ENCODE measurements at places on chromosomes 1 and 21. TPM values are rescaled to one million over a fixed set of nuclear protein-coding genes. Genes with fewer than 3 reads are reported as not detected.

The MGST3 gene
- 183 TPM for total RNA-seq

The MRPL39 gene
- 7.6 TPM for total RNA-seq

The NECTIN4 gene
- not detected for total RNA-seq

The TEX38 gene
- total RNA-seq = not detected

- DNase-seq = peak; percentile 54
These were observed 240.0 kb downstream of the NUF2 start for GRCh38 chr1:163561580-163562295.
